Activated B cell treated with CpG ODN at 0.5 μM for 24 hours (primary cell): ENCODE measurements at places on chromosomes 3 and 15. TPM values are rescaled to one million over a fixed set of nuclear protein-coding genes. Genes with fewer than 3 reads are reported as not detected.

- DNase-seq = no peak
Observed at GRCh38 chr3:38823722-38824121, 7.7 kb upstream of the SCN10A start.

DNA sequence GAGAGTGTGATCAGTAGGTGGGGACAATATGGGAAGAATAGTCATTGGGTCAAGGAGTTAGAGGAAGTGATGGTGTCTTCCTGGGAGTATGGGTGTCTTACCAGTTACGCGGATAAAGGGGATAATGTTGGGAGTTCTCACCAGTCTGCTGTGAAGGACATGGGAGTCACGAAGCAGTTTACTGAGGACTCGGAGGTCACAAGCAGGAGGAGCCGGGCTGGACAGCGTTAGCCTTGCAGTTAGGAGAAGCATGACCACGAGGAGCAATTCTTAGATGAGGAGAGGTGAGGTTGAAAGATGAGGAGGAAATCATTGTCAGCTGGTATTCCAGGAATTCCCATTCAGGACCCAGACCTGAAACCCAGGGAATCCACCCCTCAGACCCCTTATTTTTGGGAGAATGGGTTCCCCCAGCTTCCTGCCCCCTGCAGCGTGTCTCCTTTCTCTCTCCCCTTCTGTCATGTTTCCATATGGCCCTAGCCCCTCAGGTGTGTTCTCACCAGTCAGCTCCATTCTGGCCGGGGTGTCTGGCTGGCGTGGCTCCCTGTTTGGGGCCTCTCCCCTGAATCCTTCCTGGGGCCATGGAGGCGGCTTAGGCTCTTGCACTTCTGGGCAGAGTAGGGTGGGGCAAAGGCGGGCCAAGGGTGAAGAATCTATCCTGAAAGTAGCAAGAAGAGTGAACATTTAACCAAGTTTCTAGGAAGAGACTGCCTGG, 2.1 kb downstream of the THPO start:
- DNase-seq = no peak

DNA sequence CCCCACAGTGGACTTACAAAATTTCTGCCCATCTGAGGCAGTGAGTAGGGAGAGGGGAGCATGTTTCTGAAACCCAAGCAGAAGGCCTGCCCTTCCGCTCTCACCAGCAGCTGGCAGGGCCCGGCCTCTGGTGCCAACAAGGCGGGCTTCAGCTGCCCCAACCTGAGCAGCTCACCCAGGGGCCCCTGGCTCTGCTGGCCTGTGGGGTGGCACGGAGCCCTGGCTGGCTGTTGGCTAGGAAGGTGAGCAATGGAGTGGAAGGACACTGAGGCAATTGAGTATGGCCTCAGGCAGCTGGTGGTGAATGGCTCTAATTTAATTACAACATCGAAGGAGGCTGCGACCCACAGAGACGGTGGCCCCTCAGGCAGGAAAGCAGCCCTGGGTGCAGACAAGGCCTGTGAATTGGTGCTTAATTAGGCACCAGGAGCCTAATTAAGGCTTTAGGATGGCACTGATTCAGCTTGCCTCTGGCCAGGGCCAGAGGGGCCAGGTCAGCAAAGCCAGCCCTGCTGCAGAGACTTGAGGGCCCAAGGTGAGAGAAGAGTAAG, 60.9 kb downstream of the ST8SIA2 start:
- no peak for DNase-seq

DNA sequence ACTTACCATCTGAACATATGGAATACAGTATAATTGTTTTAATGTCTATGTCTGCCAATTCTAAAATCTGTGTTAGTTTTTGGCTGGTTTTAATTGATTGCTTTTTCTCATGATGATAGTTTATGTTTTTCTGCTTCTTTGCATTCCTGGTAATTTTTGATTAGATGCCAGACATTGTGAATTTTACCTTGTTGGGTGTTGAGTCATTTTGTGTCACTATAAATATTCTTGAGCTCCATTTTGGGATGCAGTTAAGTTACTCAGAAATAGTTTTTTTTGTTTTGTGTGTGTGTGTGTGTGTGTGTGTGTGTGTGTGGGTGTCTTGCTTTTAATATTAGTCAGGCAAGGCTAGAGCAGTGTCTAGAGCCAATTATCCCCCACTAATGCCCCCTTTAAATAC, 818.8 kb upstream of the NR2F2 start:
- no peak for DNase-seq

DNA sequence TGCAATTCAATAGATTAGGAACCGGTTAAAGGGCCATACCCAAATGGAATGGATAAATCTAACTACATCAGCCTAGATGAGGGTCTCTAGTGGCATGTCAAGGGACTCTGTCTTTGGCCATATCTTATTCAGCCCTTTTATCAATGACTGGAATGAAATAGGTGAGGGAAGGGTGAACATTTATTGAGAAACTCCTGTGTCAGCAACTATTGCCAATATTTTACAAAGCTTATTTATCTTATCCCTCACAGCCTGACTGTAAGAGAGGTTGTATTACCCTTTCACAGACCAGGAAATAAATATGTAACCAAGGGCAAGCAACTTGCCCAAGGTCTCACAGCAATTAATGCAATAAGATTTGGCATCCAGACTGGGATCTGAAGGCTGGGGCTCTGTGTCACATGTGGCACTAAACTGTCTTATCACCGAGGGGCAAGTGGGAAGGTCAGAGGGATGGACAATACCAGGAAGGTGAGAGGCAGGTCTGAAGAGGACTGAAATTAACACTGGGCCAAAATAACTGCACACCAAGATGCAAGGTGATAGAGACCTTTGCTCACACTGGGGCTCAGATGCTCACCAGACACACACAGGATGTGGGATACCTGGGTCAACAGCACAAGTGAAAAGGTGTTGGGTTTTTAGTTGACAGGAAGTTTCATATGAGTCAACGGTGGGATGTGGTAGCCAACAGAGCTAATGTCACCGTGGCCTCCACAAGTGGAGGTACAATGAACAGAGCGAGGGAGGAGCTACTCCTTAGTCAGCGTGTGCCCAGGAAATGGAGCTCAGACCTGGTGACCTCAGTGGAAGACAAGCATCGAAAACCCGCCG, 261.3 kb downstream of the RPLP1 start:
- no peak for DNase-seq

DNA sequence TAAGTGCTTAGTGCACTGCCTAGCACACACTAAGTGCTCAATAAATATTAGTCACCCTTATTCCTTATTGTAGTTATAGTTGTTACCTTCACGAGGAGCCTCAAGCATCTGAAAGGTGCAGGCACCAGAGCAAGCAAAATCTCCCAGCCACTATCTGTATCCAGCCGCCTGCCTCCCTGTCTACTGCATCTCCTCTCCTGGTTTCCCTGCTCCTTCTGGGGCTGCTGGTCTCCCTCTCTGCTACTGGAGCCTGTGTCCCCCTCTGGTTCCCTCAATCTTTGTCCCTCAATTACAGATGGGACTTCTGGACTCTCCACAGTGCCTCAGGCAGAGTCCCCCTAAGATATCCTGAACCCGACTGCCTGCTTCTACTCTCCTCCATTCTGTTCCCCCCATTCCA, 18.8 kb downstream of the MYL3 start:
- DNase-seq = no peak

- DNase-seq = no peak
Observed at GRCh38 chr3:86794361-86795065, 196.4 kb downstream of the VGLL3 start.

DNA sequence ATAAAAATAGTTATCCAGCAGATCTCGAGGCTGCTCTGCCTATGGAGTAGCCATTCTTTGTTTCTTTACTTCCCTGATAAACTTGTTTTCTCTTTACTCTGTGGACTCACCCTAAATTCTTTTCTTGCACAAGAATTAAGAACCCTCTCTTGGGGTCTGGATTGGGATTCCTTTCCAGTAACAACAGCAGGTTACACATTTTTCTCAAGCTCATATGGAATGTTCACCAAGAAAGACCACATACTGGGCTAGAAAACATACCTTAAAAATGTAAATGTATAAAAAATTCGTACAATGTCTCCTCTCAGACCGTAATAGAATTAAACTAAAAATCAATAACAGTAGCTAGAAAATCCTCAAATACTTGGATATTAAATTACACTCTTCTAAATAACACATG, 299.2 kb downstream of the CNTN3 start:
- DNase-seq = no peak

- DNase-seq = no peak
Observed at GRCh38 chr15:42691308-42691707, 45.6 kb downstream of the CDAN1 start.

- DNase-seq = no peak
Observed at GRCh38 chr15:59353994-59354416, 18.7 kb downstream of the MYO1E start.

- DNase-seq = no peak
Observed at GRCh38 chr3:190094160-190094718, 26.5 kb downstream of the P3H2 start.

Gene DNASE1L3
- 7.2 and 8.1 TPM in 2 replicates for total RNA-seq

Gene CCDC13
- total RNA-seq = 1.7 and 1.9 TPM in 2 replicates

Gene ARHGAP11A
- 5.3 and 7.5 TPM in 2 replicates for total RNA-seq

Gene CPNE9
- 0.20 TPM in 1 of 2 replicates, not detected in the other for total RNA-seq
